ENCODE measurements at places on chromosomes 12 and 14.

- no peak for DNase-seq
These were observed 182.4 kb downstream of the ASCL1 start for GRCh38 chr12:103139876-103140275.

- no peak for DNase-seq
These were observed 121.3 kb upstream of the MAX start for GRCh38 chr14:65223636-65224035.

DNA sequence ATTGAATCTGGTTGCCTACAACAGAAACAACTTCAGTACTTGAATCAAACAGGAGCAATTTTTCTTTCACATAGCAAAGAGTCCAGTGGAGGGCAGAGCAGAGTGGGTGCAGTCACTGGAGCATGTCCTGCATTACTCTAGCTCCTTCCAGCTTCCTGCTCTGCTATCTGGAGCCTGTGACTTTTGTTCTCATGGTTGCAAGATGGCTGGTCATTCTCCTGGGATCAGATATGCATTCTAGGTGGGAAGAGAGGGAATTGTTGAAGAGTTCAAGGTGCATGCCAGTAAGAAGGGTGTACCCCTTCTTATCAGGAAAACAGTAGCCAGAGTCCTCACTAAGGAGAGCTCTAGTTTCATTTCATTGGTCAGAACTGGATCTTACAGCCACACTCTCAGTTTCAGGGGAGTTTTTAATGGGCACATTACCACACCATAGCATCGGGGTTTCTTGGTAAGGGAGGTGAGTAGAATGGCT is 8.0 kb downstream of the IFT43 start:
- no peak for DNase-seq

DNA sequence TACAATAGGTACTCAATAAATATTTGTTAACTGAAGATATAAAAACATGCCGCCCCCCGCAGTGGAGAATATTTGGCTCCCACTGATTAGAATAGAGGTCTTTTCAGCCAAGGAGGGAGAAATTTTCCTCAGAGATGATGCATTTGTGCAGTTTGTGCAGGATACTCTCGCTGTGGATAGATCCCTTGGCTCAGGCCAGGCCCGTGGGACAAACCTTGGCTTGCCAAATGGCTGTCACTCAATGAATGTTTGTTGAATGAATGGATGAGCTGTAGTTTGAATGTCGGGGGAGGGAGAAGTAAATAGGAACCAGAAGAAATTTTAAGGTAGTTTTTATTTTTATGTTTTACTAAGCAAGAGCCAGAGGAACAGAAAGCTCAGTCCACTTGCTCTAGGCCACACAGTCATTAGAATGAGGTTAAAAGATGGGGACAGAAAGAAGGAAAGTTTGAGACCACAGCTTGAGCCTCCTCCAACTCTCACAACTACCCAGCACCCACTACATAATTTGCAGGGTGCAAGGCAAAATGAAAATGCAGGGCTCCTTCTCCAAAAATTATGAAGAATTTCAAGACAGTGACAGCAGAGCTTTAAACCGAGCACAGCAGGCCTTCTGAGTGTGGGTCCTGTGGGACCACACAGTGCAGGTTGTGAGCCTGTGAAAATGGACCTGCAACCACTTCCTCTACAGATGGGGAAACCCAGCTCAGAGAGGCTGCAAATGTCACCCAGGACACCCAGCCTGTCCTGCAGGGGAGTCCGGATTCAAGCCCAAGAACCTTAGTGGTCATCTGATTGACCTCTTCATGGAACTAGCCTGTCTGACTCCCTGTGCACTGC is 51.4 kb downstream of the WSCD2 start:
- no peak for DNase-seq

- no peak for DNase-seq
These were observed 464.0 kb downstream of the RAD51B start for GRCh38 chr14:68283378-68284123.

DNA sequence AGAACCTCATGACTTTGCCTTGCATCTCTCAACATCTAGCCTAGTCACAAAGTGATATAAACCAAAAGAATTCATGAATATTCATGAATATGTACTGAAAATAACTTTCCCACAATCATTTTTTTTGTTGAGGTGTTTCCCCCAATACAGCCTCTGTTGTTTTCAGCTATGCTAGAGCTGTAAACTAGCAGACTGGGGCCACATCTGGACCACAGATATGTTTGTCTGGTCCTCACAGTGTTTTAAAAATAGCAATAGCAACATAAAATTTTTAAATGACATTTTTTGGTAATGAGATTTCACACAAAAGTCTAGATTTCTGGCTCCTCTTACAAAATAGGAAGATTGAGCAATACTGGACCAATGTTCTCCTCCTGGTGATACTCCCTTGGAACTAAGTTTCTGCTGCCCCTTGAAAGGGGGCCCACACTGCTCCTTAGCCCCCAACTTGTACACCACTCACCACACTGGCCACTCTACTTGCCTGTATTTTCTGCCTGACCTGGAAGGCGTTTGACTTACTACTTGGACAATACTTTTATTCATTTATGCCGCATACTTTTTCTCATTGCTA is 81.2 kb downstream of the BMP4 start:
- DNase-seq: no peak

DNA sequence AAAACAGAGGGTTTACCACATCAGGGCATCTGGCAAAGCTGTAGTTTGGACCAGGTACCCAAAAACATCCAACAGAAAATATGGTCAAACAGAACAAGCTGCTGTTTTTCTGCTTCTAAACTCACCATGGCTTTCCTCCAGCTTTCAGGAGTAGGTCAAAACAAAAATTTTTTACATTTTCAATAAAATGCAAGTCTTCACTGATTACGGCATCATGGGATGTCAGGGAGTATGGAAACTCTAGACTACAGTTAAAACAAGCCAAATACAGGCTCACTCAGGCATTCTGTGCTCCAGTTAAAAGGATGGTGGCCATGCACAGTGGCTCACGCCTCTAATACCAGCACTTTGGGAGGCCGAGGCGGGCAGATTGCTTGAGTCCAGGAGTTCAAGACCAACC is 47.1 kb upstream of the PSMA6 start:
- DNase-seq: no peak

- DNase-seq: no peak
These were observed 136.3 kb upstream of the PRICKLE1 start for GRCh38 chr12:42725809-42726208.

GRCh38 chr12:64083285-64084210 is 138.5 kb downstream of the KICS2 start:
- peak; percentile 63 for DNase-seq

DNA sequence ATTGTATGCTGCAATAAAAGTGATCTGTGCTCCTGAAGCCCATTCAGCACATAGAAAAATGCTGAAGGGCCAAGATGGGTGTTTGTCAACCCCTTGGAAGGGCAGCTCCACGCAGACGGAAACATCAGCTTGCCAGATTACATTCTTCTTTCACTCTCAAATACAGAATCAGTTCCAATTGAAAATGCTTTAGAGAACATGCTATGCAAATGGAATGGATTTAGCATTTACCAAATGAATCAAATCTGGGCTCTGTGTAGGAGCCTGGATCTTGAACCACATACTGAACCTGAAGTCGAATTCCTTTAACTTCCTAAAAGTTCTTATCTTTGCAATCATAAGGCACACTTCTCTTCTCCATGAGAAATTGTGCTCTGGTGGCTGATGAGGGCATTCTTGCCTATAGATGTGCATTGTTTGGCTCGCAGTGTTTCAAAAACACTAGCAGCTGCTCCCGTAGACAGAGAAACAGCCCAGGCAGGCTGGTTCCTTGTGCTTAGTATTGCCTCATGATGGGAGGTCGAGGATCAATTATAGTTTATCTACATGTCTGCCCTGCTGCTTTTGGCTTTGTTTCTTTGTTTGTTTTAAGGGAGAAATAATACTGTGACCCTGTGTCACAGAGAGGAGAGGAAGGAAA is 489.8 kb upstream of the FLRT2 start:
- DNase-seq: no peak

DNA sequence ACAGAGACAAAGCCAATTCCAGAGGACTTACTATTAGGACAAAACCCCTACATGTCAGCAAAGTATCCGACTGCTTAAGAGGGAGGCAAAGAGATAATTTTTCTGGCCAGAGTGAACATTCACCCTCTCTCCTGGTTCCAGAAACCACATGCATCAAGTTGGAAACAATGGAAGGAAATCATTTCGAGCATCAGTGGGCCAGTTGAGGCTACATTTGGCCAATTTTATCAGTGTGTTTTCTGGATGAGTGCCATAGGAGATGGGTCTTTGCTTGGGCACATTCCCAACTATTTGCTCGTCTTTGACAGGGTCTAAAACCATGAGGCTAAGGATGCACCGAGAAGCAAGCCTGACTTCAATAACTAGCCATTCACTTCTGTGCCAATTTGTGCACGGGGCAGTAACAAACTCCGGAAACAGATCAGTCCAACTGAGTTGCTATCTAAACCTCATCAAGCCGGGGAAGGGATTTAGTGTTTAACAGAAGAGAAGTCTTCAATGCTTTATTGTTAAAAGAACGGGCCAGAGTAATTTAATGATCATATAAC is 17.4 kb downstream of the EGLN3 start:
- DNase-seq: no peak

DNA sequence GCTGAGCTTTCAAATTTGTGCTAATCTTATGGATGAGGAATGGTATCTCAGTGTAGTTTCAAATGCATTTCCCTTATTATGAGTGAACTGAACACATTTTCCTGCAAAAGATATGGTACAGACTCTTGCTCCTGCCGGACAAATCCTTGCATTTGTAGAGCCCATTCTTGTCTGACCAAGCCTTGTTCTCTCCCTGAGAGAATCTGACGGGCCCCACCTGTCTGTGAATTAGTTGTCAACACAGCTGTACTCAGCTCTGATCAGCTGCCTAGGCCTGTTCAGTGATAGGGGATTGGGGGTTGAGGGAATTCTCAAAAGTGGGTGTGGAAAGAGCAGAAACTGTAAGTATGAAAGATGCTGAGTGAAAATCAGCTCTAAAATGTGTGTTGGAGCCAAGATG is 42.8 kb upstream of the SCN8A start:
- no peak for DNase-seq

DNA sequence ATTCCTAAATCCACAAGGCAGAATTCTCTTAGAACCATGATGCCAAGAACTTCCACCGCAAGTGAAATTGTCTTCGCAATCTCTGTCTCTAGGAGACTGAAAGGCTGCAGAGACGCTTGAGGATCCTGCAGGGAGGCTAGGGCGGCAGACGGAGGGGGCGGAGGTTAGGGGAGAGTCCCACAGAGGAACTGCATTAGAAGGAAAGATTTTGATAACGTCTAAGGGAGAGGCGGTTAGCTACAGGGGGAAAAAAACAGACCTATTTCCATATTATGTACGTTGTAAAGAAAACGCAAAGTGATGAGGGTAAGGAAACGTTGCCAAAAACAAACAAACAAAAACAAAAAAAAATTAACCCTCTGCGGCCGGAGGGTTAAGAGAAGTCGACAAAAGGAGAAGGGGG is 595 bp downstream of the KLHL28 start:
- peak; percentile 73 for DNase-seq

- DNase-seq: no peak
These were observed 33.2 kb upstream of the LDHB start for GRCh38 chr12:21690704-21691368.

DNA sequence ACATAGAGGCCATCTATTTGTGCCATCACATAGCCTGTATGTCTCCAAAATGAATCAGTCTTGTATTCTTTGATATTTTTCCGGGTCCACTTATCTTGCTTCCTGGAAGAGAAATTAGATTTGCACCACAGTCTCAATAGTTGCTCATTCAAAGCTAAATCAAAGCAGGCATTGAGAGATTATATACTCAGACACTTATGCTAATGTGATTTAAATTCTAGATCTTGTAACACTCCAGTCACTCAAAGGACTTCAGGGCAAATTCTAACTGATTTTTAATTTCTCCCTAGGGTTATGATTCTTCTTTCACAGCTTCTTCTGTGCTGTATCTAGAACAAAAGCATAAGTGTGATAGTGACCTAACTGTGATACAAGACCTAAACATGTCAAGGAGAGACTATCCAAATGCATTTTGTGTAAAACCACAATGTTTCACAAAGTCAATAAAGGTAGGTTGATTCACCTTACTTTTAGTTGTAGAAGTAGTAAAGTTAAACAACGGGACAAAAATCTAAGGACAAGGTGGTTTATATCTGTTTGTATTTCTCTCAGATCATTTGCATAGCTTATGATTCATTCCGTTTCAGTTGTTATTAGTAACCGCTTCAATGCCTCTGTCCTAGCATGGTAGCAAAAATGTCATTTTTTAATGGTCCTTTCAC is 26.8 kb downstream of the PLBD1 start:
- DNase-seq: no peak

GRCh38 chr14:64935508-64935907 is 7.0 kb downstream of the GPX2 start:
- no peak for DNase-seq

- no peak for DNase-seq
These were observed 11.3 kb upstream of the ERP27 start for GRCh38 chr12:14949631-14950030.

GRCh38 chr14:71538938-71539649 is 393.1 kb upstream of the RGS6 start:
- DNase-seq: no peak

DNA sequence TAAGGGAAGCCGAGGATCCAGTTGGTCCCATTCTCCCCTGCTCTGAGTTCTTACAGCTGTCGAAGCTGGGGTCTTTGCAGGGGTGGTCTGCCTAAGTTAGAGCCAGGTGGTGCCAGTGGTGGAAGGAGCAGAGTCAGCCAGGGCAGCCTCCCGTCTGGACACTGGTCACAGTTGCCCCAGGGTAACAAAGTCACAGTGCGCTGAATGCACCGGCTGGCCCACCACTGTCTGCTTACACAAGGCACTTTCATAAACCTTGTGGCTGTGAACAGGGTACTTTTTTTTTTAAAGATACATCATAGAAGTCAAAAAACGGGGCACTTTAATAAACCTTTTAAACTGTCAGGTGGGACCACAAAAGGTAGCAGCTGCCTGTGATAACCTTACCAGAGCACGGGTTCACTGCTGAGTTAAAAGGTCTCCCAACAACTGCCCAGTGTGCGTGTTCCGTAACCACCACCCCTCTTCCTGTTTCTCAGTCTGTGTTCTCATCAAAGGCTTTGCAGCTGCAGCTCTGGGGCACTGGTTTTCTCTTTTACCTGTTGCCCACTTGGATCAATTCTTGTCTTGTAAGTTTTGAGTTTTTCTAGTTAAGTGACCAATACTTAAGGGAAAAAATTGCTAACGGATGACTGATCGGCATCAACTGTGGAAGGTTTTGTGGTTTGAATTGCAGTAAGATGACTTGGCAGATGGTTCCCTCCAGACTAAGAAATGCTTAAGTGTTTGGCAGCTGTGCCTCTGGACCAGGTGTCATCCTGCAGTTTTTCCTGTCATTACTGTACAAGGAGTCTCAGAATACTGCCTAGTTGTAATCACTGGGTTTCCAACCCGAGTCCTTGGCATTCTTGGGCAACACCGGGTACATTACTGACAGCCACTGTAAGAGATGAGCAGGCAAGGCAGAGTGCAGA is 55.9 kb downstream of the DYNC1H1 start:
- DNase-seq: no peak

GRCh38 chr14:91116913-91117588 is 3.2 kb downstream of the DGLUCY start:
- no peak for DNase-seq

GRCh38 chr14:76067536-76067935 is 82.0 kb downstream of the IFT43 start:
- no peak for DNase-seq

GRCh38 chr12:85424581-85425348 is 144.7 kb downstream of the ALX1 start:
- DNase-seq: no peak

- DNase-seq: no peak
These were observed 90.7 kb upstream of the MYL2 start for GRCh38 chr12:111010916-111011657.

- no peak for DNase-seq
These were observed 25.1 kb downstream of the TESPA1 start for GRCh38 chr12:54959291-54960018.

Measured in DMS 273 treated with DMSO at 0.1 percent for 48 hours (cell line).